Endothelial cell (in vitro differentiated cells): ENCODE measurements at places on chromosomes 7 and 10. TPM values are rescaled to one million over a fixed set of nuclear protein-coding genes. Genes with fewer than 3 reads are reported as not detected.

MYOZ1 gene
- total RNA-seq = 4.0 TPM

DNA sequence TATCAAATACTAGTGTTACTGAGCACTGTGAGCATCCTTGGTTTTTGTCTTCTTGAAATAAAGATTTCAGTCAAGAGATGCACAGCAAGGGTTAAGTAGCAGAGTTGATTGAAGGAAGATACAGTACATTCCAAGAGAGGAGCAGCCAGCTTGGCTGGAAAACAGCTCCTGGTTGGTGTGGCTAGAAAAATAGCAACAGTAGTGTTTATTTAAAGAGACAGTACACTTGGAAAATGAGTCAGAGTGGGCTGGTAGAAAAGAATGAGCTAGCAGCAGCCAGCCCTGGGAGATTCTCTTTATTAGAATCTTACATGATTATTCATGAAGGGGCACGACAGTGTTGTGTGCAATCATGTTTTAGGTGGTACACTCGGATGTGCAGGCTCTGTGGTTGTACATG is 1016.4 kb upstream of the SORCS1 start:
- no peak for DNase-seq

DNA sequence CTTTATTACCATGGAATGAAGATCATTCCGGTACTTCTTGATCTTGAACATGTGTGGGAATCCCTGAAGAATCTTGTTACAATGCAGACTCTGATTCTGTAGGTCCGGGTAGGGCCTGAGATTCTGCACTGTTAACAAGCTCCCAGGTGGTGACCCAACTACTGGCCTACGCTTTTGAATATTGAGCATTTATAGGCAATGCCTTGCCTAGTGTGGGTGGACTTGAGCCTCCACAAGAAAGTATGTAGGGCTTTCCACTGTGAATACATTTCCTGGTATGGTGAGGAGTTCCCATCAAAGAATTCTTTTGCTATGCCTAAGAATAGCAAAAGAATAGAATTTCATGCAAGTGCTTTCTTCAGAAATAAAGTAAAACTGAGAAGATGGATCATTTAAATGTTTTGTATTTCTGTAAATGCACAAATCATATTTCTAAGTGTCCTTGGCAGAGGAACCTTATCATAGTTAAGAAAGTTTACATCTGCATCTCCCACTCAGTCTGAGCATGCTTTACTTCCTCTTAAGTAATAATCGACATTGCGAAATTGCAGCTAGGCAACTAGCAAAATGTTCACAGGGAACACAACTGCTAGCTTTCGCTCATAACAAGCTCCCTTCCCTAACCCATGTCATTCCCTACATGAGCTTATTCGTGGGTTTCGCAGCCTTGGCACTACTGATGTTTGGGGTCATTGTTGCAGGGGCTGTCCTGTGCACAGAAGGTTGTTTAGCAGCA is 71.4 kb downstream of the AHR start:
- DNase-seq = no peak

GNG11 gene
- total RNA-seq = 133 TPM

DNA sequence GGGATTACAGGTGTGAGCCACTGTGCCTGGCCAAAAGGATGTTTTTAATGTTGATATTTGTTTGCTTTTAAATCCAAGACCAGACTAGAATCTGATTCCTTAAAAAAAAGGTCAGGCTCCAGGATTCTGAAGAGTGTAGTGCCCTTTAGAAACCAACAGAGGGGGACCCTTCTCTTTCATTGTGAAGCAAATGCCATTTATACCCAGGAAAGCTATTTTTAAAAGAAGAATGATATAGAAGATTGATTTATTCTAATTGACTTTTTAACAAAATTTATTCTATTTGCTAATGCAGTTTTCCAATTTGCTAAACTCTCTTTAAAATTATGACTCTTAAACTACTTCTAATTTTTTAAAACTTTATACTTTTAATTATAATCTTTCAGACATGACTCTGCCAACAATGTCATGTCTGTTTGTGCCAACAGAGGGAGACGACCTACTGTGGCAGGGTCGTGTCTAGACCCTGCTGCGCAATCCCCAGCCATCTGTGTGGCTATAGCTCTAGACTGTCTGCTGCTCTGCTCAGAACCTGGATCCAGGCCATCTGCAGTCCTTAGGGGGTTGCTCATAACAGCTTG is 201.0 kb upstream of the IMMP2L start:
- DNase-seq = peak; percentile 36

DNA sequence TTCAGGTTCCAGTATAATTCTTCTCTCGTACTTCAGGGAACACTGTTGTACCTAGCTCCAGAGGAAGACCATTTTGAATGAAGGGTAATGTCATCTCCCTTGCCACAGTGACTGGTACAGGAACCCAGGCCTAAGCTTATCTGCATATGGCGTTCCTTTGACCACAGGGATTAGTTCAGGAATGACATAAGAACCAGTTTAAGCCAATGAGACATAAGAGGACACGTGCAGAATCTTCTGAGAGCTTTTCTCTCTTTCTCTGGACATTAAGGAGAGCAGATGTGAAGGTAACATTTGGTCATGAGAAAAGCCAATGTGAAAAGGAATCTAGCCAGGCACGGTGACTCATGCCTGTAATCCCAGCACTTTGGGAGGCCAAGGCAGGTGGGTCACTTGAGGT is 21.8 kb upstream of the HIBADH start:
- no peak for DNase-seq

IL2RA gene
- total RNA-seq = not detected

DNA sequence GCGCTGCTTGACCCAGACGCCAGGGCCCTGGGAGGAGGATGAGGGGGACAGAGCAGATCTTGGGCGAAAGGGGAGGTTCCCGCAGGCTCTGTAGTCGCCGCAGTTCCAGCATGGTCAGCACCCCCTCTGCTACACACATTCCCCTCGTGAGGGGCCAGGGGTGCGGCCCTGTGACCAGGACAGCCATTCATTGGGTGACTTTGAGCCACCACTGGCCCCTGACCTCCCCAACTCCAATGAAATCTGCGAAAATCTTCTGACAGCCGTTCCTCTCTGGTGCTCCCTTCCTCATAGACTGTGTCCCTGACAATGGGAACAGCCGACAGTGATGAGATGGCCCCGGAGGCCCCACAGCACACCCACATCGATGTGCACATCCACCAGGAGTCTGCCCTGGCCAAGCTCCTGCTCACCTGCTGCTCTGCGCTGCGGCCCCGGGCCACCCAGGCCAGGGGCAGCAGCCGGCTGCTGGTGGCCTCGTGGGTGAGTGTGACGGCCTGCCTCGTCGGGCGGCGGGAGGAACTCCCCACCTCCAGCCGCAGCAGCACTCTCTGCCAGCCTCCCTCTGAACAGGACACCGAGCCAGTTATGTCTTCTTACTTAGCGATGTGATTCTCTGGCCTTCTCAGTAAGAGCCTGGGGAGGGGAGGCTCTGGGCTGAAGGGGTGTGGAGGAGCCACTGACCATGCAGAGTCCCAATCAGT is 825 bp downstream of the TMEM176A start:
- DNase-seq = no peak

GRCh38 chr10:70418229-70418628 is 14.3 kb downstream of the EIF4EBP2 start:
- no peak for DNase-seq

DNA sequence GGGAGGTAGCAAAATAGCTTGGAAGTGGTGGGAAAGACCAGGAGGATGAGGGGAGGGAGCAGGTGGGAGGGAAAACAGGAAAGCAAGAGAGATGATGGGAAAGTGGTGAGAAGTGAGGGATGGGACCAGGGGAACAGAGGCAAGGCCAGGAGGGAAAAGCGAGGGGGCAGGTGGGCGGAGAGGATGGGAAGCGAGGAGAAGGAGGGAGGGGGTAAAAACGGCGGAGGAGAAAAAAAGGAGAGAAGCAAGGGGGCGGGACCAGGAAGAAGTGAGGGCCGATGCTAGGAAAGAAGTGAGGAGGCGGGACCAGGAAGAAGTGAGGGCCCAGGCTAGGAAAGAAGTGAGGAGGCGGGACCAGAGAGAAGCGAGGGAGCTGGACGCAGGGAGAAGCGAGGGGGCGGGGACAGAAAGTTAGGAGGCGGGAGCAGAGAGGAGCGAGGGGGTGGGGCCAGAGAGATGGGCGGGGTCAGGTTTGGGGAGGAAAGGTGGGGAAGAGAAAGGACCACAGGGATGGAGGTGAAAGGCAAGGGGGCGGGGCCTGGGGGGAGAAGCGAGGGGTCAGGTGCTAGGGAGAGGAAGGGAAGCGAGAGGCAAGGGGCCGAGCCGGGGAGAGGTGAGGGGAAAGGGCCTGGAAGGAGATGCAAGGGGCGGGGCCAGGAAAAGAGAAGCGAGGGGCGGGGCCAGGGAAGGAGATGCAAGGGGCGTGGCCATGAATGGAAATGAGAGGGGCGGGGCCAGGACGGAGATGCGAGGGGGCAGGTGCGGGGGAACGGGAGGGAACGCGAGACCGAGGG is 984 bp downstream of the SMURF1 start:
- peak; percentile 92 for DNase-seq
